ENCODE measurements at places on chromosomes 6 and 20.

- DNase-seq, result no peak
Measured at GRCh38 chr20:56711018-56711417, 81.9 kb downstream of the TFAP2C start.

DNA sequence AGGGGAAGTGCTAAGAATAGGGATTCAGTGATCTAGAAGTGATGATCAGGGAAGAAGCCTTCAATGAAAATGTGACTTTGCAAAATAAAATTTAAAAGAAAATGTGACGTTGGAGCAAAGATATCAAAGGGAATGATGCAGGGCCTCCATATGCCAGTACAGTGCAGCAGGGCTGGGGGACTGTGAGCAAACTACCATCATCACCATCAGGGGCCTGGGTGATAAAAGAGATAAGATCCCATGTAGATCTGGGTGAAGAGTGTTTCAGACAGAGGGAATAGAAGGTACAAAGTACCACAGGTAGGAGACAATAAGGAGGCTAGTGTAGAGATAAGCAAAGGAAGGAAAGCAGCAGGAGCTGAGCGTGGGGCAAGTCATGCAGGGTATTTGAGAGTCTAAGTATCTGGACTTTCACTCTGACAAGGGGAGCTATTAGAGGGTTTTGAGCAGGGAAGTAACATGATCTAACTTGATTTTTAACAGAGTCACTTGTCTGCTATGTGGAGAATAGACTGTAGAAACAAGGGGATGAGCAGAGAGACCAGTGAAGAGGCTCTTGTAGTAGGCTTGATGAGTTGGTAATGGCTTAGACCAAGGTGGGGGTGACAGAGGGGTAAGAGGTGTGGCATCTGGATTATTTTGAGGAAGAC is 295.6 kb downstream of the ZFAND3 start:
- no peak for DNase-seq

GRCh38 chr20:46007671-46008070 is 1.0 kb upstream of the MMP9 start:
- no peak for DNase-seq

DNA sequence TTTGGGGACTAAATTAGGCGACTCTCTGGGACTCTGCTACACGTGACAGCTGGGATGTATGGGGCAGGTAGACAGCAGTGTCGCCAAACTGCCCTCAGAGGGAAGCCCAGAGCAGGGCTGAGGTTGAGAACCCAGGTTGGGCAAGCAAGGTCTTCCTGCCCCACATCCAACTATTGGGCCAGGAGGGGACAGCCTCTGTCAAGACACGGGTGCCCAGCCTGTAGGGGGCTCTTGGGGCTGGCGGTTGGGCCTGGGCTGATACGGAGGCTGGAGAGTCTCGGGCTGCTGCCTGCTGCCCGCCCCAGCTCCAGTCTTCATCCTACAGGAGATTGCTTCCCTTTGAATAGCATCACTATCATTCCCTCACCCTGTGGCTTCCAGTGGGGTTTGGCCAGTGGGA is 33.3 kb downstream of the CPNE5 start:
- no peak for DNase-seq

DNA sequence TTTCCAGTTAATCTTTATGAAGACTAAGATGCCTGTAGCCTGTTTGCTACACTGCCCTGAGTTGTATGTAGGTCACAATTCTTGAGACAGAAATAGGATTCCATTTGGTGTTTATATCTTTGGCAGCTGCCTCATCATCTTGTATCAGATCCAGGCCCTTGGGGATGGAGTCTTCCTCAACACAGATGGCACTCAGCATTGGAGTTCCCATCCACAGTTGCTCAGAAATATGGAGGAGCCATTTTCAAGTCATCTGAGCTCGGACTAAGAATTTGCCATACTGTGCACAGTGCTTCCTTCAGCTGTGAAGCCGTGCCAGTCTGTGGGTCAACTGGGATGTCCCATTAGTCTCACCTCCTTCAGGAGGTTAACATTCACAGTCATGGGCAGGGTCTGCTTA is 156.6 kb downstream of the ZDHHC14 start:
- DNase-seq, result no peak

GRCh38 chr20:36726168-36726567 is 19.7 kb downstream of the NDRG3 start:
- DNase-seq, result no peak

- no peak for DNase-seq
Measured at GRCh38 chr6:84876723-84877514, 112.5 kb upstream of the TBX18 start.

DNA sequence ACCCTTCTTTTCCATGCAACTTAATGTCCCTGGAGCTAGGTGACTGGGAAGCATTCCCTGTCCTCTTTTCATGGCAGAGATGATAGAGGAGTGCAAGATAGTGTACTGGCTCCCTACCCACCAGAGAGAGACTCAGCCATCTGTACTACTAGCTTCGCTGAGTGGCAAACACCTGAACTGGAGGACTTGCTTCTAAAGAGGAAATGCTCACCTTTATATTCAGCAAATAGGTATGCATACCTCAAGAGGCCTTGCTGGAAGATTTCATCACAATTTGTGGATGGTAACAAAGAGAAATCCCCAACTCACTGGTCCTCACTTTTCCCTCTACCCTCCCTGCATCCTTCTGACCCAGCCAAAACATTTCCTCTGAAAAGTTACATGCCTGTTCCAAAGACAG is 124.1 kb downstream of the FOXA2 start:
- DNase-seq, result no peak

DNA sequence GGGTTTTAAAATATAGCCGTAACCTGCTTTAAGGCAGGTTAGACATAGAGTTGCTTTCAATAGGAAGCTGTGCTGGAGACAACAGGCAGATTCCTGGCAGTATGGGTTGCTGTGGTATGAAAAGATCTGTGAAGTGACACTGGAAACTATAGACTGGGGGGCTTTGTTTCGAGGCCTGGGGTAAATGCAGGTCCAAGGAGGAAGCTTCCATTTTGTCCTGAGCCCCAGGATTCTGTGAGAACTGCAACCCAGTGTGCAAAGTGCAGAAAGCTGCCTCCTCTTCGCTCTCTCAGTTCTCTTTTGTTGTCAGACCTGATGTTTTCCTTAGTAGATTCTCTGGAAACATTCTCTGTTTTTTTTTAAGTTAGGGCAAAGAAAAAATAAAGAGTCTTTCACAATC is 86.9 kb downstream of the LYRM4 start:
- DNase-seq, result no peak

DNA sequence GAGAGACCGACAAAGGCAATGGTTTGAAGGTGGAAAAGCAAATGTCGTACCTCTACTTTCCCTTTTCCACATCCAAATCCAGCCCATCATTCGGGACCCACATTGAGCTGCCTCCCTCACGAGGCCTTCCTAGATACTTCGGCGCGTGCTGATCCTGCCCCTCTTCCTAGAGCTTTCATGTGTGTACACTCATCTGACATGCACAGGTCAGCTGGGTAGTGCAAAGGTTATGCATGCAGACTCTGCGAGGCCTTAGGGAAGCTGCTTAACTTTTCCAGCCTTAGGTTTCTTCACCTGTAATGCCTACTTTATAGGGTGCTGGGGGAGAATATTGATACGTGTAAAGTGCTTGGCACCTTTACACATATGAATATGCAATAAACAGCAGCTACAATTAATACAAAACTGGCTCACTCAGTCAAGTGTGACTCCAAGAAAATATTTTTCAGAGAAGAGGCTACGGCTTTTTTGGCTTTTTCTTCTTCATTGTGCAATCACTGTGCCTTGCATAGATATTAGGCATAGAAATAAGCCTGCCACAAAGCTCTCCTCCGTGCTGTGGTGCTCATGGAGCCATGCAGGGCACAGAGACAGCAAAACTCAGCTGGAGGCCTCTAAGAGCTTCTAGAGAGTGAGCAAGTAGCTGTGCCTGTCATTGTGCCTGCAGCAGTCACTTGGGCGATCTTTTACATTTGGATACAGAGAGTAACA is 3.6 kb upstream of the MANBAL start:
- no peak for DNase-seq

GRCh38 chr6:32666420-32667300 is at the start of gene HLA-DQB1:
Gene HLA-DQB1, minus strand, starts transcription at chr6:32666657. Its CDS starts 50 bp downstream, at chr6:32666607.
- DNase-seq, result no peak

DNA sequence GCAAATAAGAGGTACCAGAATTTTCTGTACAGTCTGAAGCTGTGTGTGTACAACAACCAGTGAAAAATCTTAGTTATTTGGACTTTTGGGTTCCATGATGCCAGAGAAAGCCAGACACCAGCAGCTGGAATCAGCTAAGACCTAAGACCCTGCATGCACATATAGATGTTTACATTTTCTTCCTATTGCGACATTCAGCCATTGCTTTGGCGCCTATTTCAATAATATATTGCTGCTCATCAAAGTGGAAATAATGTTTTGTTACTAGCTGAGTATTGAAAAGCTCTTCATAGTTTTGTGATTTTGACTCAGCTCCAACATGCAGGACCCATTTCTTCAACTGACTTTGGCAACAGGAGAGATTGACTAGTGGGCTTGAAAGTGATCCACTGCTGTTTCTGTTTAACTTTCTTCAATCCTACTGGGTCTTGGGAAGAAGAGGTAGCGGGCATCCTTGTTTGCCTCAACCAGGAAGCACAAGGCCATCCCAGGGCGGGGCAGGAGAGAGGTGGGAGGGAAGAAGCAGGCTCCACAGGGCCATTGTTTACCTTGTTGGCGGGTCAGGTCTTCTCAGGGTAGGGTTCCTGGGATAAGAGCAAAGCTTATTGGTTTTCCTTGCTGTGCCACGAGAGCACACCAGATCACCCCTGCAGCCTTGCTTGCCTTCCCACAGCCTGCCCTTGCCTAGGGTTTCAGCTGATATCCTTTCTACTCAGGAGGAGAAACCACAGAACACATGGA is 101.3 kb upstream of the ESR1 start:
- no peak for DNase-seq

DNA sequence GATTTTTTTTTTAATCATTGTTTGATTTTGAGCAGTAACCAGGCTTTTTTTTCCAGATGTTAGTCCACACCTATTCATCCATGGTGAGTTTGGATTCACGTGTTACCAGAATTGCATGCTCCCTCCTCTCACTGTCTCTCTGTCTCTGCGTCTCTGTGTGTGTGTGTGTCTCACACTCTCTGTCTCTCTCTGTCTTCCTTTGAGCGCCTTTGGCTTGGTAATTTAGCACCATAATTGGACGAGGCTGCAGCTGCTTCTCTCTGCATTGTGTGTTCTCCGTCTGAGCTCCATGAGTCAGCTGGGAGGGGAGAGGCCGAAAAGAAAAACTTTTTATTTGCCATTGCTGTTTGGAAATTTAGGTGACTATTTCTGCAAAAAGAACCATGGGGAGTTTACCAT is 3.4 kb downstream of the TFAP2B start:
- DNase-seq, result no peak

GRCh38 chr6:106749609-106750008 is 120.2 kb downstream of the QRSL1 start:
- DNase-seq, result no peak

- no peak for DNase-seq
Measured at GRCh38 chr6:43271103-43271815, 26.8 kb upstream of the SLC22A7 start.

GRCh38 chr6:157531986-157532365 is 151.0 kb downstream of the ZDHHC14 start:
- no peak for DNase-seq

DNA sequence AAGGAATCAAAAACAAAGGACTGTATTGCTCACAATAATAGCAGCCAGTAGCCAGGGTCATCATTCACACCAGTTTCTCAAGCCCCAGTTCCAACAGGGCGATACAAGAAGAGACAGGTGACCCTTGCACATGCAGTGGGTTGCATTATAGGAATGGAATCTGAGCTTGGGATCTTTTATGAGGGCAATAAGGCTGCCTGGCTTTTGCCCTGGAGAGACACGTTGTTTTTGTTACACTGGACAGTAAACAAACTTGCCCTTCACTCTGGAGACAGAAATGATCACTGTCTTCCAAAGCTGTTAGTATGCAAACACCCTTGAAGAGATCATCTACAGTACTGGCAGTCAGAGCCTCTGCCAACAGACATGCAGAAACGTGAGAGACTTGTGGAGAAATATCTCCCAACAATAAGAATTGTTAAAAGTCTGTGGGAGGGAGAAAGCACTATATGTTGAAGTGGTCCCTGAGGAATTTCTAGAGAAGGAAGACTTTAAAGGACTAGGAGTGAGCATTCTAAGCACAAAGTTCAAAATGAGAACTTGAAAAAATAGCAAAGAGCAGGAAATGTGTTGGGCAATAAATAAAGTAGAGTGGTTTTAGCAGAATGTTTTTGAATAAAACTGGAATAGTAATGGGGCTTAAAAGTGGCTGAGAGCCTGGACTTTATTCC is 6.2 kb upstream of the COL12A1 start:
- DNase-seq, result no peak

GRCh38 chr6:106518748-106519147 is 110.5 kb downstream of the RTN4IP1 start:
- no peak for DNase-seq

DNA sequence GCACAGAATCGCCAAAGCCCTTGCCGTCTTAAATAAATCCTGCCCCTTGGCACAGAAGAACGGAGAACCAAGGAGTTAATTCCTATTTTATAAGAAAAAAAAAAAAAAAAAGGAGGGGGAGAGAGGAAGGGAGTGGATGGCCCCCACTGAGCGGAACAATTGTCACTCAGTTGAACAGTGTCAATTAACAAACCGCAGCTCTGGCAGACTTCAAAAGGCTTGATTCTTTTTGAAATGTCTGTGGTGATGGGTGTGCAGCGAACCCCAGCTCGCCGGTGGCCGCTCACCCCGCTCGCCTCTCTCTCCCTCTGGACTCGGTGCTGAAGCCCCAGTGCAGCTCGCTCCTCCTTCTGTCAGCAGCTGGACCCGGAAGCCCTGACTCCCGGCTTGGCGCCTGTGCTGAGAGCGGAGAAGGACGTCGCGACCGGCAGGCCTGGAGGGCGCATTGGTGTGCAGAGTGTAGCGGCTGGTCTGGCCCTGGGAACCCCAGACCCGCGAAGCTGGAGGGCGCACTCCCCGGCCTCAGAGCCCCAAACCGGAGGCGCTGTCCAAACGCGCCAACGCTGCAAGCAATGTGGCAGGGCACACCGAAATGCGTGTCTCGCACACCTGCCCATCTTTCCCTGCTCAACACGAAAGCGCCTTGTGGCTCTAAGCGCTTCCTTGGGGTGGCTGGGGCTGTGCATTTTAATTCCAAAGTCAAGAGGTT is 3.4 kb downstream of the LINC00237 start:
- DNase-seq, result no peak

Data from smooth muscle cell of the brain vasculature (primary cell).